Right hindlimb (tissue), 1 donor: ENCODE measurements at places on chromosomes 3 and 15.
A peak's percentile ranks its signal among the peaks of the same experiment; 100 is the strongest.

- DNase-seq, result no peak
These were observed 371.9 kb downstream of the CACNA2D3 start for GRCh38 chr3:54494209-54494608.

DNA sequence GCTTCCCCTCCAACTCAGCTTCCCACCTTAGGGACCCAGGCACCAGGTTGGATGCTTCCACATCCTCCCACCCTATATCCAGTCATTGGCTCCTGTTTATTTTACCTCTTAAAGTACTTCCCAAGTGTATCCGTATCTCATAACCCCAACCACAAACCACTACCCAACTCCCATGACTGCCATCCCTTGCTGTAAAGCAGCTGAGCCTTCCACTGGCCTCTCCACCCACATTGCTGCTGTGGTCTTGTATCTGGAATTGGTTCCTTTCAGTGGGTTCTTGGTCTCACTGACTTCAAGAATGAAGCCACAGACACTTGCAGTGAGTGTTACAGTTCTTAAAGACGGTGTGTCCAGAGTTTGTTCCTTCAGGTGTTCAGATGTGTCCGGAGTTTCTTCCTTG, 79.8 kb upstream of the HRH1 start:
- DNase-seq, result no peak

- no peak for DNase-seq
These were observed 75.9 kb downstream of the DGKG start for GRCh38 chr3:186286114-186286513.

GRCh38 chr3:13705051-13705450, 156.1 kb downstream of the FBLN2 start:
- DNase-seq, result no peak

DNA sequence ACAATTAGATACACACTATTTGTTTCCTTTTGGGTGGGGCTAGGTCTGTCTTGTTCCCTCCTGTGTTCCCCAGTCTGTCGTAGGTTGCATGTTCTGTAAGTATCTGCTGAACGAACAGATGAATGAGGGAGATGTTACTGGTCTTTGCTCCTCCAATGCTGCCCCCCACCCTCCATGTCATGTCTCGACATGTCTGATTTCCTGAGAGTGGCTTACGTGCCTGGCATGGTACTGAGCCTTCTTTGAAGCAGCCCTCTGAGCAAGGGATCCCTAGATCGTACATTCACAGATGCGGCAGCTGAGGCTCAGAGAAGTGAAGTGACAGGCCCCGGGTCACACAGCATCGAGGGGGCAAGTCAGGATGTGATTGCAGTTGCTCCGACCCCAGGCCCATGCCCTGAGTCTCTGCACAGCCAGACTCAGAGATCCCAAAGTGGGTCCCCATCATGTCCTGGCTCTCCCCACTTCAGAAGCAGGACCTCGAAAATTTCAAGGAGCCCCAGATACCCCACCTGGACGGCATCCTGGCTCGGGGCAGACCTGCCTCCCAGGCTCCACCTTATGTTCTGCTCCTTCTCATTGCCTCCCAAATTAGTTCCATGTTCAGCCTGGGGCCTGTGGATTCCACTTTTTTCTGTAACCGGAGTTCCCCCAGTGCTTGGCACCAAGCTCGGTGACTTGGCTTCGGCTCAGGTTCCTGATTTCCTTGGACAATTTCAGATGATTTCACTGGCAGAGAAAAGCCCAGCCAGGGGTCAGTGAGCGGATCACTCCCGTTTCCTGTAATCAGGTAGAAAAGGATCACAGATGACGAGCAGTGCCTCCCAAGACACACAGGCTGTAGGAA, 24.7 kb downstream of the GOLGA6L2 start:
- DNase-seq, result no peak

DNA sequence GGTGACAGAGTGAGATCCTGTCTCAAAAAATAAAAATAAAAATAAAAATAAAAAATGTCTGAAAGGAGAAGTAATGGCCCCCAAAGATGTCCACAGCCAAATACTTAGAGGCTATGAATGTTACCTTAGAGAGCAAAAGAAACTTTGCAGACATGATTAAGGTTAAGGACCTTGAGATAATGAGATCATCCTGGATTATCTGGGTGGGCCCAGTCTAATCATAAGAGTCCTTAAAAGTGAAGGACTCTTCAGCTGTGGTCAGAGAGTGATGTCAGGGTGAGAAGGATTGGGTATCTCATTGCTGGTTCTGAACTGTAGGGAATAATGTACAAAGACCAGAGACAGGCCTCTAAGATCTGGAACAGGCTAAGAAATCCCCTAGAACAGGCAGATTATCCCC, 84.9 kb upstream of the POU1F1 start:
- no peak for DNase-seq

DNA sequence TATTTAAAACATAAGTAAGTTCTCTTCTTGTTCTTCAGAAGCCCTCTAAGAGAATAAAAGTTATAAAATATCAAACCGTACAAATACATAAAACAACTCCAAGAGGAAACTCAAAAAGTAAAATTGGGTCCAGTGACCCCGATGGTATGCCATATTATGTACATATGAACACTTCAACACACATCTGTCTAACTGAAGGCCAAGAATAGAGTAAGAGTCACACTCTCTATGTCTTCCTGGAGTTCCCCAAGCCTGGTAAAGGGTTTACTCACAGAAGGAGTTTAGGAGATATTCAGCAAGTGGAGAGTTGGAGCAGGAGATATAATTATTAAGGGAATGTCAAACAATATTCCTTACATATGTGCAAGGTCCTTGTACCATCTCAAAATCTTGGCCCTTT, 101.3 kb upstream of the EIF1B start:
- no peak for DNase-seq

DNA sequence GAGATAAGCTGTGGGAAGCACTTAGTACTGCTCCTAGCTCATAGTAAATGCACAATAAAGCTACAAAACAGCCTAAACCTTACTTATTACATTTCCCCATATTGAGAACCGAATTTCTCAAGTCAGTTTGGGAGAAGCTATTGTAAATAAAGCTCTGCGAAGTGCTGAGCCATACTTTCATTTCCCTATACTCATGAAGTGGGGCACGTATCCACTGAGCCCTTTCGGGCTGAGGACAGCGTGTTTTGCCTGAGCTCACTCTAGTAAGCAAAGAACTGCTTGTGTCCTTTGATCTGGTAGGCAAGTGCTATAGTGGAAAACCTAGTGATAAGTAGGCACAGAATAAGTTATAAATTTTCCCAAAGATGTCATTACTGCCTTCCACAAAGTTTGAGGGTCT, 165.0 kb downstream of the RSL24D1 start:
- no peak for DNase-seq

GRCh38 chr3:149579161-149579560, 78.7 kb downstream of the WWTR1 start:
- DNase-seq, result no peak

DNA sequence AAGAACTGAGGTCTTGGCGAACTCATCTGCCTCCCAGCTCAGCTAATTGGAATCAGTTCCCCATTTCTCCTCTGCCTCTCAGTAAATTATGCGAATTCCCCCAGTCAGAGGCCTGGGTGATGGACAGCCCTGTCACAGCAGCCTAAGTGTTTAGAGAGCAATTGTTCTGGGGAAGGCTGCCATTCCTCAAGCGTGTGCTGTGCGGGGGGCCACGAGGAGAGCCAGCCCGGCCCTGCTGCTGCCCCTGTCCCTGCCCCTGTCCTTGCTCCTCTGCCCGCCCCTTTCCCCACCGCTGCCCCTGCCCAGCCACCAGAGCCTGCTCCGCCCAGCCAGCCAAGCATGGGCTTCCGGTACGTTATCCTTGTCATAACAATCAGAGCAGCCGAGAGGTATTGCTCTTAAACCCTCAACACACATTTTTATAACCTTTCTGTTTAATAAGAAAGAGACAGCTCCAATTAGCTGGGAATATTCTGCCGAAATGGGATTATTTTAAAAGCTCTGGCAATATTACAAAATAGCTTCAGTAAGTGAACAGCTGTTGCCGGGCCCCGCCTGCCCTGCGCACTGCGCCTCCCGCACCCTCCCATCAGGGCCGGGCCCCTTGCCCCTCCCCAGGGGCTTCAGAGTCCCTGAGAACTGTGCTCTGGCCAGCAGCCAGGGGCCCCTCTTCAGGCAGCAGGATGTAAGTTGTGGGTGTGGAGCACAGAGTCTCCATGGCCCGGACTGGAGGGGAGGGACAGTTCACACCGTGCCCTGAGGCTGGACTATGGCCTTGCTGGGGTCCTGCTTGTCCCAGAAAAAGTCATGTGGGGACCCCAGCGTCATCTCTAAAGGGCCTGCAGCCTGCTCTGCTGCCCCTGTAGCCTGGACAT, 12.4 kb upstream of the CACNA2D2 start:
- peak; percentile 79 for DNase-seq

DNA sequence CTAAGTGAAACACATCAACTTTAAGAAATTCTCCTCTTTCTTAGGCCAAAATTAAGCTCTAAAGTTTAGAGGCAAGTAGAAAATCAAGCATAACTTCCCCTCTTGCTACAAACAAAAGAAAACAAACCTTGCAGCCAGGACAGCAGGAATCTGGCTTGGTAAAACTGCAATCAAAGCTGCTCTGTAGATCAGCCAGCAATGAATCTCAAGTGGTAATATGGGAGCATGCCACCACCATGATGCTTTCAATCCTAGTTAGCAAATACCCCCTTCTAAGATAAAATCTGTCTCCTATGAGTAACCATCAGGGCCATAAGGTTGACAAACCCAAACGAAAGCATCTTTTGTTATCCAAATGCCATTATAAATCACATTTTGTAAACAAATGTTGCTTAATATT, 208.3 kb upstream of the PLSCR5 start:
- DNase-seq, result no peak

DNA sequence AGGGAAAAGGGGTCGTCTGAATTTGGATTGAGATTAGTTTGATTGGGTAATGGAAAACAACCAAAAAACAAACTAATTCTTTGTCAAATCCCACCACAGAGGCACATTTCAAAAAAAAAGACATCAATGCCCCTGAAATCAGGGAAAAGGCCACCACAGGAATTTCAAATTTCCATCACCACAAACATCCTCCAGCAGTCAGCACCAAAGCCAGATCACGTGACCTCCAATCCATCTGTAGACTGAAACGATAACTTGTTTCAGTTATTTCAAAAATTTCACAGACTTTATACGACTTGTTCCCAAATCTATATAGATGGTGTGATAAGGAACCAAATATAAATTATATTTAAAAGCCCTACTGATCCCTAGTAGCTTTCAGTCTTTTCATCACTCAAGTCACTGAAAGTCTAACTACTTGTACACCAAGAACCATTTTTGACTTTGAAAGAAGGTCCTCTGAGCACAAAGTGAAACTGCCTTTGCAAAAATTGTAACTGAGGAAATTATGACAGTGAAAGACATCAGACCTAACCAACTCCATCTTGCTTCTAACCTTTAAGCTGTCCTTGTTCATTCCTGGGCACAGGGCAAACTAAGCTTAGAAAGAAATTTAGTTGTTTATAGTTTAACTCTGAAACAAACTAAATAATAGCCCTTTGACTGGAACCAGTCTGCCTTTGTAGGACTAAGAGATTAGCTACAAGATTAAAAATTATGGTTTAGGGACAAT, 48.1 kb upstream of the PLCL2 start:
- DNase-seq, result no peak

DNA sequence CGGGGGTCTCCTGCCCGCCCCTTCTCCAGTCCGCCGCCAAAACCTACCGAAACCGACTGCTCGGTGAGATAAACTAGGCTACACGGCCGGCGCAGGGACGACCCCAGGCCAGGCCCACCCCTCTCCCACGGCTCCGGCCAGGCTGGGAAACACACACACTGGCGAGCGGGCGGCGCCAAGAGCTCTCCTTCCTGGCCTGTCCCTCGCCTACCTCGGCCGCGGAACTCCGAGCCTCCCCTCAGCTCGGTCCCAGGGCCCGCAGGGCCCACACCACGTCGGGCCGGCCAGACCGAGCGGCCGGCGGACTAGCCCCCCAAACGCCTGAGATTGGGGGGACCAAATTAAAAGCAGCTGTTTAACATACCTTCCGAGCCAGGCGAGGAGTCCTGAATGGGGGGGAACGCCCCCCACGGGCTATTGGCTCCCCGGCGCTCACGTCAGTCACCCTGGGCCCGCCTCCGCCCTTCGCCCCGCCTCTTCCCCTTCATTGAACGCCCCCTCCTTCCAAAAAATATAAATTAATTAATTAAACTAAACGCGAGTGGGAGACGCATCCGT, 4.0 kb upstream of the SIN3A start:
- DNase-seq, result peak; percentile 93

DNA sequence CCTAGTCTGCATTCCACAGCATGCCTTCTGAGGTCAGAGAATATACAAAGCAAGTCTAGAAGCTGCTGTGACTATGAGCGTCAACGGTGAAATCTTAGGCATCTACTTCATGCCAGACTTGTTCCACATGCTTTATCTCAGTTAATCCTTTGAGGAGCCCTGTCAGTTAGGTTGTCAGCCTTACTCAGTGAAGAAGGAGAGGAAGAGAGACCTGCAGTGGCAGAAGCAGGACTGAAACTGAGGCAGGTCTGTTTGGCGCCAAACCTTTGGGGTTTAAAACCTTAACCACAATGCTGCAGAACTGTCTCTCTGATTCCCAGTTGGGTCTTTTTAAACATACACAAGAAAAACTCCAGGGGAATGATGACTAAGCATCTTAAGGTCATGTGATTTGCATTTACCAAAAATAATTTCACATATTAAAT, 139.0 kb upstream of the LIPC start:
- no peak for DNase-seq

DNA sequence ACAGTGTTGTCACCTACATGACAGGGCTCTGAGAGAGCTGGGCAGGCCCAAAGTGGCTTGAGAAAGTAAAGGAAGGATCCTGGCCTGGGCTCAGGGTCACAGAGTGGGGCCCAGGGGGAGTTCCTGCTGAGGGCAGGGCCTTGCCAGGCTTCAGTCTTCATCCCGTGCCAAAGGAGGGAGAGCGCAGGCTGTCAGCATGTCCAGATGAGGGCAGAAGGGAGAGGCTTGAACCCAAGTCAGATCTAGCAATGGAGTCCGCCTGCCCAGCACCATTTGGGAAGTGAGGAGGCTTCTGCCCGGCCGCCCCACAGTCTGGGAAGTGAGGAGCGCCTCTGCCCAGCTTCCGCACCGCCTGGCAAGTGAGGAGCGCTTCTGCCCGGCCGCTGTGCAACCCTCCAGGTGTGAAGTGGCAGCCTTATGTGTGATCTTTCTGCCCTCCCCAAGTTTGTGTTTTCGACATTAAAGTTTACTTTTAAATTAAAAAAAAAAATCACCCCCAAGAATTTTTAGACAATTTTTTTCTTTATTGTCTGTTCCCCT, 303.6 kb upstream of the PROK2 start:
- no peak for DNase-seq

- DNase-seq, result no peak
These were observed 1130.0 kb downstream of the NAALADL2 start for GRCh38 chr3:175989161-175989560.

- DNase-seq, result peak; percentile 40
These were observed 1.8 kb upstream of the RPP25 start for GRCh38 chr15:74958320-74958907.

DNA sequence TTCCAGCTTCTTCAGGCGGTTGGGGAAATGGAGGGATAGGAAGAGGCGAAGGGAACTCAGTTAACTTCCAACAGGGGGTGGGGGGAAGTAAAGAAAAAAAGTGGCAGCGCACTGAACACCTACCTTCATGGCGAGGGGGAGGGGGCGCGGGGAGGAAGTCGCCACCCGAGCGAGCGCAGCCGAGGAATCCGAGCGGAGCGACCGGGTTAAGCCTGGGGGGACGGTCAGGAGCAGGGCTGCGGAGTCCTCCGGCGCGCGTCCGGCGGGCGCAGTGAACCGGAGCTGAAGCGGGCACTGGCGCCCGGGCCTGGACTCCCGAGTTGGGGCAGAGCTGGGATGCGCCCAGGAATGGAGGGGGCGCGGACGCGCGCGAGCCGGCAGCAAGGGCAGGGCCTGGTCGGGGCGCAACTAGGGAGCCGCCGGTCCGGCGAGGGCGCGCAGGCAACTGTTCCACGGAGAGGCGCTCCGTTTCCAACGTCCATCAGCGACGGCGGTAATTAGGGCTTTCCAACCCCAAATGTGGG, at the start of gene WNT5A:
WNT5A (minus strand) TSS at position 450 of the 524 bp plus-strand sequence; CDS start at position 129, 321 bp downstream.
- DNase-seq, result peak; percentile 69
